Urinary bladder (tissue), 4 donors: ENCODE measurements at places on chromosomes 5 and 9. TPM values are rescaled to one million over a fixed set of nuclear protein-coding genes. Genes with fewer than 3 reads are reported as not detected.

The C5orf34 gene
- total RNA-seq = 9.7 TPM

The ENC1 gene
- 75.4 TPM for total RNA-seq

- no peak for DNase-seq
Observed at GRCh38 chr9:126442636-126443035, 116.0 kb downstream of the MVB12B start.

DNA sequence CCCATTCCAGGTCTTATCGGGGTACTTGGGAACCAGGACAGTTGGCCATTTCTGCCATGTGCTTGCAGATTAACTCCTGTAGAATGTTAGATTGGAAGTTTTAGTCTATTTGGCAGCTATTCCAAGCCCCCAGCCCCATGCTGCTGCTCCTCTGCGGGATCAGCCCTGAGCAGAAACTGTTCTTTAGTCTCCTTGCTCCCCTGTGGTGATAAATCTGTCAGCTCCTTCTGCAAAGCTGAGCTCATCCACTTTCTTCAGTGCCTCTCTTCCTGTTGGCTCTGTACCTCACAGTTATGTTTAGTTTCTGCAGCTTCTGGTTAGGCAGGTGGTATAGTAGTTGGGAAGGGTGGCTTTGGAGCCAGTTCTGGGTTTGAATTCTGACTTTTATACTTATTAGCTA is 170.4 kb downstream of the GRIA1 start:
- DNase-seq = no peak

The MGAT4B gene
- total RNA-seq = 38.9 TPM

The FAM219A gene
- total RNA-seq = 6.0 TPM

The HTR4 gene
- 0.26 TPM for total RNA-seq

GRCh38 chr9:124477648-124478285 is 27.5 kb downstream of the ADGRD2 start:
- no peak for DNase-seq

The STC2 gene
- 3.4 TPM for total RNA-seq

DNA sequence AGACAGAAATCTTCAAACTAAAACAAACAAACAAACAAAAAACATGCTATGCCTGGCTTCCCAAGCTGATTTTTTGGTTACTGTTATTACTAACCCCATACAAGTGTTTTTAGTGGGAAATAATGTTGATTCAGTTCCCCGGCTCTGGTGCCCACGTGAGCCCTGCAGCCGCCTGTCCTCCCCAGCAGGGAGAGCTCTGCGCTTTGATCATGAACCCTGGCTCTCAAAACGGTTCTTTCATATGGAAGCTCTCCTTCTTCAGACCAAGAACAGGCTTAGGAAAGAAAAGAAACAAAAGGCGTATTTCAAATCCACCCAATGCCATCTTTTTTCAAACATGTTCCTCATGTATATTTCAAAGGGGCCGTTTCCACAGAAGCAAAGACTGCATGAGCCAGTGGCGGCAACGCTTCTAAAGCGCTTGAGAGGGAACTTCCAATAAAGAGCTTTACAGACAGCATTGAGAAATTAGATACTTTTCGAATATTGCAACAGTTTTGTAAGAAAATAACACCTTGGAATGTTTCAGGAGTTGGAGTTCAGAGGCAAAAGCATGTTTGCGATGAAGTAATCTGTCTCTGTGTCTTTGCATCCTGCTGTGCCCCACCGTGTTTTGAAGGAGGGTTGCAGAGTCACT is 74.8 kb downstream of the ICE1 start:
- DNase-seq = peak; percentile 43

DNA sequence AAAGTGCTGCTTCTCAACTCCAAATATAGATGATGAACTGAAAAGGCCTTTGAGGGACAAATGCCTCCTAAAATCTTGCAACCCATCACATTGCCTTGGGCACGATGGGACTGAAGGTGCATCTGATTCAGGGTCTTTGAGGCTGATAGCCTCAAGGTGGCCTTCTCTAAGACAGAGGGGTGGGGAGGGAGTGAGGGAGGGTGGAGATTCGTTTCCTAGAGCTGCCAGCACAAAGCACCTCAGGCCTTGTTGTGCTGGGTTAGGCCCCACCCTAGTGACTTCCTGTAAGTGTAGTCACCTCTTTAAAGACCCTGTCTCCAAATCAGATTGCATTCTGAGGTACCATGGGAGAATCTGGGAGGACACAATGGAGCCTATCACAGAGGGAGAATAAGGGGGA is 57.1 kb downstream of the BARX1 start:
- DNase-seq = no peak

- no peak for DNase-seq
Observed at GRCh38 chr5:67969176-67969575, 246.4 kb upstream of the PIK3R1 start.

The CCL19 gene
- total RNA-seq = 2.1 TPM

The SLC6A3 gene
- total RNA-seq = not detected

GRCh38 chr9:82911996-82912395 is 150.9 kb downstream of the RASEF start:
- DNase-seq = no peak

The SPATA31C1 gene
- 0.16 TPM for total RNA-seq

- DNase-seq = no peak
Observed at GRCh38 chr9:34507556-34507955, 15.2 kb downstream of the ENHO start.

DNA sequence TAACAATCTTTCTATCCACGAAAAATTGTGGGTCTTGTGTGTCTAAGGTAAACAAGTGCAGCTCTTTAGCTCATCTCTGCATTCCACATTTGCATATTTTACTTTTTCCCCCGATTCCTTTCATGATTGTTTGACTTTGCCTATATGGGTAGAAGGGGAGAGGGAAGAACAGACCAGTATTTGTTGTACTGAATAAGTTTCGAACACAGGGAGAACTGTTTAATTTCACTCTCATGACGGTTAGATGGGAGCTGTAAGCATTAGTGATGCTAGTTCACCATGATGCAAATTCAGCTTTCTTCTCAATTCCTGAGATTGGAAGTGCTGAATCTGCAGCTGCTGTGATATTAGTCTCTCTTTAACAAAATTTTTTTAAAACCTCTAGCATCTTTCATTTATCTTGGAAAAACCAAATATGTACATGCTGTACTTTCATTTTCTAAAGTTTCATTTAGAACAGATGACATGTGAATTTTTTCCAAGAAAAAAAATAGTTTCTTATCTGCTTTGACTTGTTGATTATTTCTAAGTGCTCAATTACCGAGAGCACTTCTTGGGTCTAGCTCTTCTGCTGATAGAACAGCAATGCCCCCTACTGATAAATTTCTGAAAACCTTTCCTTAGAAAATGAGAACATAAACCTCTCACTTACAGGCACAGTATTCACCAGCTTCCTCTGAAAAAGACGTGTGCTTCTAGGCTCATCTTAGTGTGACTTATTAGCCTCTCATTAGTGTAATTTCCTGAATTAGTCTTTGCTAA is 149.5 kb downstream of the BAAT start:
- no peak for DNase-seq

DNA sequence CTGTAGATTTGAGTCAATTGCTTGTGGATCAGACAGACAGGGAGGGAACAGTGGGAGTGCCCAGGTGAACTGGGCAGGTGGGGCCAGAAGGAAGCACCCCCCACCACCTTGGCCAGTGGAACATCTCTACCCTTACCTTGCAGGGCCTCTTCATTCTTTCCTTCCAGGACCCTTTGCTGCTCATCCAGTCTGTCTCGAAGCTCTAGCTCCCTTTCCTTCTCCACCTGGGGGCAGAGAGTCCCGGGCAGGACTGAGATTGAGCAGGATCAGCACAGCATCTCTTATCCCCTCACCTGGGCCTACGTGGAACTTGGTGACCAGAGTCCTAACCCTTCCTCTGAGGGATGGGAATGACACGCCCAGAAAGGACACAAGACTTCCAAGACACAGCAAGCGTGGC is 25.0 kb downstream of the CCDC69 start:
- DNase-seq = no peak

GRCh38 chr9:134180786-134181647 is 16.7 kb upstream of the RNU6ATAC start:
- no peak for DNase-seq

DNA sequence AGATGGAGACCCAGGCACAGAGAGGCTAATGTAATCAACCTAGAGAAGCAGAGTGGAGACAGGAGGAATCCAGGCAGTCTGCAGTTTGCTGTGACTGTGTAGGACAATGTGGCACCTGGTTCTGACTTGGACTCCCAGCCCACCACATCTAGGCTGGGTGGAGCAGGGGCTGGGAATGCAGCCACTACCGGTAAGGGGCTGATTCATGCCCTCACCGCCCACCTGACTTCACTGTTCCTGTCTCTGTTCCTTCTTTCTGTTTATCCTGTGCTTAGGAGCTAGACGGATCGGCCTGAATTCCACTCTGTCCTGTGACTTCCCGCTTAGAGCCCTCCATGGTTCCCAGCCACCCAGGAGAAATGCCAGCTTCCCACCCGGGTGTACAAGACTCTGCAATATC is 2.6 kb downstream of the PDLIM4 start:
- no peak for DNase-seq

The AFAP1L1 gene
- total RNA-seq = 27.9 TPM

DNA sequence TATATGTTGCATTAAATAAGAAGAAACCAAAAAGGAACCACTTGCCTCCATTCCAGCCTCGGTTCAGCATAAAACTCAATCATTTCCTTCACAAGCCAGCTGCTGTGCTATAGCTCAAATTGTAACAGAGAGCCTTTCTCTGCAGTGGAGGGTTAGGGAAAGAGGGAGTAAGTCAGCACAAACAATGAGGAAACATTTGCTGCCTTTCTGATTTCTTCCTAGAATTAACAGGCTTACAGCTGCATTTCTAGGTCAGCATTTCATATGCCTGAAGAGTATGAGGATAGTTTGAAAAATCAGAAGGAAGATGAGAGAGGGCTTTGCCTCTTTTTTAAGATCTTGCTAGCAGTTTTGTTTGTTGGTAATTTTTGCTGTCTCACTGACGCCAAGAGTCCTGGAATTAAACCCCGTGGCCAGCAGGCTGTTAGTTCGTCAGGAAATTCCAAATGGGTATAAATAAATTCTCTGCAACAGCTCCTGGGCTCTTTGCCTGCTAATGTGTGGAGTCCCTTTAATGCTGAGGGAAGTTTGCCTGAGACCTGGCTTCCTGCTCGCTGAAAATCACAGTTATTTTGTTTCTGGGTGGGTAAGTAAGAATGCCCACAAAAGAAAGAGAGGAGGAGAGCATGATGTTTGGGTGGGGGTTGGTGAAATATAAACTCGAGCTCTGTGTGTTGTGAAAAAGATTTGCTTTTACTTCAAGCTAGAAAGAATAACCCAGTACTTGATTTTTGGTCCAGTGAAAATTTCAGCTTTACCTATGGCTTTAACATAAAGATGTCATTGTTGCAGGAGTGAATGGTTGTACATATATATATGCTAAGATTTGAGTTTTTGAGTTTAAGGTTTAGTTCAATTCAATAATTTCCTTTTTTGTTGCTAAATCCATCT is 148.1 kb upstream of the DMRT1 start:
- DNase-seq = peak; percentile 71

The FGF18 gene
- total RNA-seq = 1.0 TPM

- no peak for DNase-seq
Observed at GRCh38 chr5:69042500-69042899, 51.3 kb upstream of the SLC30A5 start.

DNA sequence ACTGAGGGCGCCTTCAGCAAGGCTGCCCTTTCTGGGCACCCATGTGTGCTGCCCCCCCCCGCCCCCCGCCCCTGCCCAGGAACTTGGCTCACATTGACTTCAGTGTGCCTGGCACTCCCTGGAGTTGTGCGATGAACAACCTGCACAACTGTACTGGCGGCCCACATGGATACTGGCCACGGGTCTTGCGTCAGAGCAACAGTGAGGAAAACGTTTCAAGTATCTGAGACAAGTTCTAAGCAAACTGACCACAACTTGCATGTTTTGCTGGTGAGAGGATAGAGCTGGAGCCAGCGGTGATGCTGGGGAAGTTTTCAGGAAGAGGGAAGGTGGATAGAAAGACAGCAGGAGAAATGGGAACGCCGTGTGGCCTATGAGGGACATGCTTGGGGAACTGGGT is 45.4 kb downstream of the HABP4 start:
- DNase-seq = no peak

The FOXI1 gene
- total RNA-seq = not detected

DNA sequence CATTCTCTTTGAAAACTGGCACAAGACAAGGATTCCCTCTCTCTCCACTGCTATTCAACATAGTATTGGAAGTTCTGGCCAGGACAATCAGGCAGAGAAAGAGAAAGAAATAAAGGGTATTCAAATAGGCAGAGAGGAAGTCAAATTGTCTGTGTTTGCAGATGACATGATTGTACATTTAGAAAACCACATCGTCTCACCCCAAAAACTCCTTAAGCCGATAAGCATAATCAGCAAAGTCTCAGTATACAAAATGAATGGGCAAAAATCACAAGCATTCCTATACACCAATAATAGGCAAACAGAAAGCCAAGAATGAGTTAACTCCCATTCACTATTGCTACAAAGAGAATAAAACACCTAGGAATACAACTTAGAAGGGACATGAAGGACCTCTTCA is 21.0 kb upstream of the EPB41L4A start:
- DNase-seq = no peak

The PDE4D gene
- total RNA-seq = 253 TPM

DNA sequence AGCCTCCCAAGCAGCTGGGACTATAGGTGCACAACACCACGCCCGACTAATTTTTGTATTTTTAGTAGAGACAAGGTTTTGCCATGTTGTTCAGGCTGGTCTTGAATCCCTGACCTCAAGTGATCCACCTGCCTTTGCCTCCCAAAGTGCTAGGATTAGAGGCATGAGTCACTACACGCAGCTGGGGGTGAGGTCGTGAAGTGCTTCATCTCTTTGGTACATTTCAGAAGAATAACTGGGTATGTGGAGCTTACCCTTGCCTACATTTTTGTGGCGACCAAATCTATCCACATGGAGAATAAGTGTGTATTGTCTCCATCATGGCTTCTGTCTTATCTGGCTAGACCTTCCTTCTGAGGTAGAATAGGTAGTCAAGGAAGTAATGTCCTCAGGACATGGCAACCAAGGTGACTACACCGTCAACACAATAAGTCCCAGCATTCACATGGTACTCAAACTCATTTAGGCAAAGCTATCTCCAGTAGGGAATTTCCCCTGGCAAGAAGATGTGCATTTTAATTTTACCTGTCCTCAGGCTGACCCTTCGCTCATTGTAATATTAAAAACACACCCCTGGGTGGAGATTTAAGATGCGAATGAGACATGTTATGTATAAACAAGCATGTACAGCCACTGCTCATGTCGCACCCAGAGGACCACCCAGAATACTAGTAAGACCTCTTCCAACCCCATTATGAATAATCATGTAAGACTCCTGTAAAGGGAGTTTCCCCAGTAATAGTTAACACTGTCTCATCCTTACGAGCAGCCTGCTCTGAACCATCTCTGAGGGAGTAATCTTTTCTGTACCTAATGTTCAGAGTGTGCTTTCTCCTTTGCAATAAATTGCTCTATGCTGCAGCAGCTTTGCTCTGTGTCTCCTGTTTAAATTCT is 1173.2 kb downstream of the TAF11L14 start:
- no peak for DNase-seq

The MEF2C gene
- total RNA-seq = 166 TPM

The ADAMTS2 gene
- total RNA-seq = 80.9 TPM

GRCh38 chr5:96468956-96469355 is 35.9 kb upstream of the PCSK1 start:
- DNase-seq = no peak

GRCh38 chr9:37324691-37325490 is 97.6 kb upstream of the GRHPR start:
- no peak for DNase-seq

The SPINK1 gene
- total RNA-seq = 274 TPM

GRCh38 chr5:139131465-139131864 is 66.7 kb downstream of the SIL1 start:
- DNase-seq = no peak

- no peak for DNase-seq
Observed at GRCh38 chr9:81627481-81627880, 61.9 kb downstream of the TLE1 start.
